NCI-H345 (cell line): ENCODE measurements at places on chromosomes 1 and 21.
A peak's percentile ranks its signal among the peaks of the same experiment; 100 is the strongest.

DNA sequence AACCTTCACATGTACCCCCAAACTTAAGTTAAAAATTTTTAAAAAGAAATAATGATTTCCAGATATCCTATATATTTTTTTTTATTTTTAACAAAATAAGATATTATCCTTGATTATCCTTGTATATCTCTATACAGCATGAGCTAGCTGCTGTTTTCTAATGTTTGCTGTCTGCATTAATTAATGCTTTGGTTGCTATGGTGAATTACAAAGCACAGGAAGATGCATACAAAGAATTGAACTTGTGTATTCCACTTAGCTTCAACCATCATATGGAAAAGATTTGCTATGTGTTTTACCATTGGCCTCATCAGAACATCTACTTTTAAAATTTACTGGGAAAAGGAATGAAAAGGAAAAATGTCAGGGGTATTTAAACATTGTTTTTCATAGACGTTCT is 35.4 kb downstream of the VPS45 start:
- DNase-seq = no peak

DNA sequence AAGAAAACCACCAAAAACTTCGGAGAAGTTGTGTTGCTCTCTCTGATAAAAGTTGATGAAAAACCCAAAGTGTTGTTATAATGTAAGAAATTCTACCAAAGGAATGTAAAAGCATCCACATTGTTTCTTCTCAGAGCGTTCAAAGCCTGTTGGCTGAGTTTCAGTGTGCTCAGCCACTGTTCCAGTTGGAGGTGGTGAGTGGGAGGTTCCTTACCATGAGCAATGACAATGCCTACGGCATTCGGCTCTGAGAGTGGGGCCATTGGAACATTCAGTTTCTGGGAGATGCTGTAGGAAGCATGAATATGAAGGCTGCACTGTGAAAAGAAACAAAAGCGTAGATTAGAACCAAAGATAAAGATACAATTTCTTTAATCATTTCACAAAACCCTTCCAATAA is 20.5 kb upstream of the MYBPHL start:
- no peak for DNase-seq

DNA sequence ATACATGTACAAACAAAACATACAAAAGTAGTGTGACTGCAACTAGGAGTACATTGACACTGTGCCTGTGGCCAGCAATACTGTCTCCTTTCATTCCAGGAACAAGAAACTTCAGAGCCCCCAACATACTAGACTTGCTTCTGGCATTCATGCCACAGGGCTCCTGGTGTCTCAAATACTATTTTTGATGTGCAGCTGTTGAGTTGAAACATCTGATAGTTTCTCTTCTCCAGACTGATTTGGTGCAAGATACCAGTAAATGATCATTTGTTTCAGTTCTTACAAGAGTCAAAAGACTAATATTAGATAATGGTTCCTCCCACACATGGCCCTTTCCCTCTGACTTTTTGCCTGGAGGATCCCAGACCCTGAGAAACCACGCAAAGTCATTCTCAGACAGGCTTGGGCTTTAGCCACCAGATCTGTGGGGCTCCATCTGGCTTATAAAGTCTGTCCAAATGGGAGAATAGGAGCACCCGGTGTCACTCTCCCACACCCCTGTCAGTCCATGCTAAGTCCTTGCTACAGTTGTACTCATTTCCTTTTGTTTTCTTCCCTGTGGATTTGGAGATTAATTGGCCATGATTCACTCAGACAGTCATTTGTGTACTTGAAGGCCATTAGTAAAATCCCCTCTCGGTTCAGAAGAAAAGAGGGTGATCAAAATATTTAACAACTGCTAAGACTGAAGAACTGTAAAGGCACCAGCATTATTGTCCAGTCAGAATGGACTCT is 163.5 kb upstream of the RUNX1 start:
- DNase-seq = no peak

GRCh38 chr1:198158735-198159589 is 2.2 kb downstream of the NEK7 start:
- DNase-seq = peak; percentile 94

DNA sequence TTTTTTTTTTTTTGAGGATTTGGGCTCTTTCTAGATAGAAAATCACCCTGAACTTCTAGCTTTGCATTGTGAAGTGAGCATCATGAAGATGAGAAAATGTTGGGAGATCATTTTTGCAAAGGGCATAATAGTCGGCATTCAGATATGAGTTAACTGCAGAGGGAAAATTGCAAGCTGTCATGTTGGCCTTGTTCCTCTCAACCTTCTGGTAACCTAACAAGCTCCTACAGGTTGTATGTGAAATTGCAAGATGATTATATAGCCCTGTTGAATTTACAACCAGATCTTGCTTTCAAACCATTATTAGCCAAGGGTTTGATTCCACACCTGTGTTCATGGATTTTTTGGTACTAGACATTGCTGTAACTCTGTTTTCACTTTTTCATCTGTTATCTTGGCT is 2.2 kb downstream of the ELOA start:
- DNase-seq = no peak

GRCh38 chr21:39849014-39849655 is 18.1 kb upstream of the PCP4 start:
- DNase-seq = no peak

DNA sequence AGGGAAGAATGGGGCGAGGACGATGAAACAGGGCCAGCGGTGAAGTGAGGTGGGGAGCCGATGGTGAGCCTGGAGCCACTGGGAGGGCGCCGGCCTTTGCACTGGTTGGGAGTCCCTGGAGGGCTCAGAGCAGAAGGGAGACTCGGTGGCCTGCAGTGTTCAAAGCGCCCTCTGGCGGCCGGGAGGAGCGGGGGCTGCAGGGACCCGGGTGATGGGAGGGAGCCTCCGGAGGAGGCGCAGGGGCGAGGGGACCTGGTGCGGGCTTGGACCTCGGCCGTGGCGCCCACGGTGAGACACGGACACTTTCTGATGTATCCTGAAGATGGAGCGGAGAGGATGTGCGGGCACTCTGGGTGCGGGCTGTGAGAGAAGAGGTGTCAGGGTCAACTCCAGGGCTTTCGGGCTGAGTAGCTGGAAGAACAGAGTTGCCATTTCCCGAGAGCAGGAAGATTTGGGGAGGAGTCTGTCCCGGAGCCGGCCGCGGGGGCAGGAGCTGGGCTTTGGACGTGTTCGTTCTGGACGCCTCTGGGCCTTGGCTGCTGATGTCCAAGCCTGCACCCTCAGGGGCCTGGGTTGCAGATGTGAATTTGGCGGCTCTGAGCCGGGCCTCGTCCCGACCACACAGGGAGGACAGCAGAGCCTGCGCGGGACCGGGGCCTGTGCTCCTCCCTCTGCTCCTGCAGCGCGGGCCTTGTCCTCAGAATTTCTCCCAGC is 29.7 kb downstream of the HEYL start:
- DNase-seq = no peak

GRCh38 chr1:110708974-110709440 is 34.3 kb upstream of the KCNA3 start:
- DNase-seq = no peak

DNA sequence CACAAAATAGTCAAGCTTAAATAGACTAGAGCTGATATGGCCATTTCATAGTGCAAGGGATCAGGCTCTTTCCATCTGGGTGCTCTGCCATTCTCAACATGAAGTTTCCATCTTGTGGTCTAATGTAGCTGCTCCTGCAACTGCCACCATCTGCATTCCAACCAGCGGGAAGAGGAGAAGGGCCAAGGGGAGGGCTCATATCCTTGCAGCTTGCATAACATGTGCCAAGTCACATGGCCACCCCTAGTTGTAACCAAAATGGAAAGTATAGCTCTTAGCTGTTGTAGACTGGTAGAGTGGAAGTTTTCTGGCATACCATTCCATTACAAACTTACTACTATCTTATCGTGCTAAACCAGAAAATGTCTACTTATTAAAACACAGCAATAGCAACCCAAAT is 38.9 kb upstream of the IVNS1ABP start:
- DNase-seq = no peak

DNA sequence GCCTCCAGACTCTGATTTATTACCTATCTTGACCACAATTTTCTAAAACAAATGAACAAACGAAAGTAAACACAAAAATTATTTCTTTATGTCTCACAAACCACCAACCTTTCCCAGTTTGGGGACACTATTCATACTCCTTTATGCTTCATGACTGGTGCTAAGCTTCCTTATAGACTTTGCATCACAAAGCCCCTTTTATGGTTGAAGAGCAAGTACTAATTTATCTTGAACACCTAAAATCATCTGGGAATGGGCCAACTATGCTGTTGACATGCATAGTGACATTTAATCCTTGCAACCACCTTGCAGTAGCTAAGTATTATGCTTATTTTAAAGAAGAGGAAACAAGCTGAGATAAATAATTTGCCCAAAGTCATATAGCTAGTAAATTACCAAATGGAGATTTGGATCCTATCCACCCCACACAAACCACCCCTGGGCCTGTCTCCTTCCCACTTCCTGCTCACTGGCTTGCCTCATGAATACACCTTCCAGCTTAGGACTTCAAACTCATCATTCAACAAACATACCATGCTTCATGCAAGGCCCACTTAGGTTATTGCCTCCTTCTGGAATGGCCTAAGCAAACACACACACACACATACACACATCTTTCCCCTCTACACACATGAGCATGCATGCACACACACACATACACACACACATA is 192.2 kb downstream of the PLPP3 start:
- no peak for DNase-seq

DNA sequence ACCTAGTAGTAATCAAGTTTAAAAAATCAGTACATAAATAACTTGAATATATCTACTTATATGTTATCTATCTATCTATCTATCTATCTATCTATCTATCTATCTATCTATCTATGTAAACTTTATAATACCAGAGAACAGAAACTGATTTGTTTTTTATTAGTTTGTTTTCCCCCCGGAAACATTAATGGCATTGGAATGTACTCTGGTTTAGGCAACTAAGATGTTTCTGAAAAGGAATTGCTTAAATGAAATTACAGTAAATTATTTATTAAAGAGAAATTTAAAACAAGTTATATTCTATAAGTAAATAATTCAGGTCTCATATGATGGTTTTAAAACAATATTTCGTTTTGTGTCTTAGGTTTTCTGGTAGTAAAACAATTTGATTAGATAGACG is 681.0 kb upstream of the ADAMTS5 start:
- DNase-seq = no peak

- no peak for DNase-seq
Measured at GRCh38 chr1:41889506-41890414, 29.0 kb downstream of the HIVEP3 start.

- no peak for DNase-seq
Measured at GRCh38 chr1:64378826-64379225, 91.1 kb upstream of the CACHD1 start.

GRCh38 chr1:221881805-221882581 is 140.1 kb upstream of the DUSP10 start:
- no peak for DNase-seq

GRCh38 chr1:153770797-153771196 is 4.4 kb upstream of the SLC27A3 start:
- no peak for DNase-seq

GRCh38 chr1:156884560-156885184 is 8.8 kb upstream of the PEAR1 start:
- DNase-seq = no peak

GRCh38 chr1:204923626-204924012 is 53.0 kb downstream of the NFASC start:
- no peak for DNase-seq

DNA sequence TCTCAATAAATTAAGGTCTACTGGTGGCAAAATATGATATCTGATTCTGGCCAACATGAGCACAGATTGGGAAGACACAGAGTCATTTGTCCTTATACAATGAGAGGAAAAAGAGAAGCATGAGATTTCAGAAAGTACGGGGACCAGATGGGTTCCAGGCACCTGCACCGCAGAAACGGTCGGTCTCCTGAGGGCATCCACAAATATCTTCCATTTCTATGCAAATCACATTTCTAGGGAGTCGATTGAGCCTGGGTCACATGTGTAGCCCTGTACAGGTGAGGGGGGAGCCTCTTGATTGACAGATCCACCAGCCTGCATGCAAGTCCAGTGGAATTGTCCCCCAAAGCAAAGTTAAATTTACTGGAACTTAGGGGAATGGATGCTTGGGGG is 415.6 kb downstream of the NPHP4 start:
- no peak for DNase-seq

- no peak for DNase-seq
Measured at GRCh38 chr1:154714052-154714623, 106.2 kb upstream of the ADAR start.

DNA sequence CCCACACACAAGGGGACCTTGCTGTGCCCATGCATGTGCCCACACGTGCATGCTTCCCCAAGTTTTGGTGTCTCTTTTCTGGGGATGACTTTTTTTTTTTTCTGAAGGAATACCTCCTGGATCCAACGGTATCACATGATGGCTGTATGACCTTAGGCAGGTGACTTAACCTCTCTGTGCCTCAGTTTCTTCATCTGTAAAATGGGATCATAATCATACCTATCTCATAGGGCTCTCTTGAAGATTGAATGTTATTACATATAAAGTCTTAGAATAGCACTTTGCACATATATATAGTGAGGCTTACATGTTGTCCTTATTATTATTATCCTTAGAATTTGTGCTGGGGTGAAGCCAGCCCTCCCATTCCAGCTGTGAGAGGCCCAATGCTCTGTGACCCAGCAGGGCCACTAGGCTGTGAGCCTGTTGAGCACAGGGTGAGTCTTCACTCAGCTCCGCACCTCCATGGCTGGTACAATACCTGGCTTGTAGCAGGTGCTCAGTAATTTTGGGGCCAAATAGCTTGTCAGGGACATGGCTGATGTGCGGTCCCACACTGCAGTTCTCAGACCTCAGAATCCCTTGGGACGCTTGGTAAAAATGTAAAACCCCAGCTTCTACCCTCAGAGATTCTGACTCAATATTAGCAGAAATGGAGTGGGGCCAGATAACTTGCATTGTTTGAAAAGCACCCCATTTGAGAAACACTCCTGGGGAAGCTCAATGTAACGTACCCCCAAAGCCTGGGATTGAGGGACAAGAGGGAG is 20.6 kb downstream of the STUM start:
- no peak for DNase-seq

GRCh38 chr1:167499106-167499505 is 19.2 kb downstream of the CD247 start:
- DNase-seq = no peak

- no peak for DNase-seq
Measured at GRCh38 chr1:184740344-184740743, 14.3 kb downstream of the EDEM3 start.

GRCh38 chr1:190104961-190105360 is 372.7 kb downstream of the BRINP3 start:
- no peak for DNase-seq
